ENCODE measurements at places on chromosomes 3 and 15.

DNA sequence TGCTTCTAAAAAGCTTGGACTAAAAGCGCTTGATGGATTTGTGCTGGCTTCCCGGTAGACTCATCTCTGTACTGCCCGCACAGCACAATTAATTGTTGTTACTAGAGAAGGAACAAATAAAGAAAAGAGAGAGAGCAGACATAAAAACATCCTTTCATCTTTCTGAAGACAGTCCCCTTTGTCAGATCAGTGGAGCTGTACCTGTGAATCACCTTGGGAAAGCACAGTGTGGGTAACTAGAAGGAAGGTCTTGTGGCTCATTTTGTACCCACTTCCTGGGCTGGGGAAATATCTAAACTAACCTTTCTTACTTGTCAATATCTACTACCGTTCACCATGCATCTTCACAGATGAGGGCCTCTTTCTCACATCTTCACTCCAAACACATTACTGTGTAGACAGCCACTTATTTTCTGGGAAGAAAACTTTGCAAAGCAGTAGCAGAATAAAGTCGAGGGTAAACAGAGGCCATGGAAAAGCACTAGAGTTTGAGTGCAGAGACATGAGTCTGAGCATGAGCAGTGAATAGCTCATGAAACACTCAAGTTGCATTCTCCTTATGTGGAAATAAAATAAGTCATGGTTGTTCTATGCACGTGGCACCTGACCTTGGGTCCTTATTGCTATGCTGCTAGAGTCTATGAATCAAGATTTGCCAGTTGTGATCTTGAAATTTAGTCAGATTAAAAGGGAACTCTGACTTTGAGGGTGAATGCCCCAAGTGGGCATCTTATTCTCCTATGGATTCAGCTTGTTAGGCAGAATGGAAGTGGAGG is 169.3 kb downstream of the LPP start:
- DNase-seq, result no peak

DNA sequence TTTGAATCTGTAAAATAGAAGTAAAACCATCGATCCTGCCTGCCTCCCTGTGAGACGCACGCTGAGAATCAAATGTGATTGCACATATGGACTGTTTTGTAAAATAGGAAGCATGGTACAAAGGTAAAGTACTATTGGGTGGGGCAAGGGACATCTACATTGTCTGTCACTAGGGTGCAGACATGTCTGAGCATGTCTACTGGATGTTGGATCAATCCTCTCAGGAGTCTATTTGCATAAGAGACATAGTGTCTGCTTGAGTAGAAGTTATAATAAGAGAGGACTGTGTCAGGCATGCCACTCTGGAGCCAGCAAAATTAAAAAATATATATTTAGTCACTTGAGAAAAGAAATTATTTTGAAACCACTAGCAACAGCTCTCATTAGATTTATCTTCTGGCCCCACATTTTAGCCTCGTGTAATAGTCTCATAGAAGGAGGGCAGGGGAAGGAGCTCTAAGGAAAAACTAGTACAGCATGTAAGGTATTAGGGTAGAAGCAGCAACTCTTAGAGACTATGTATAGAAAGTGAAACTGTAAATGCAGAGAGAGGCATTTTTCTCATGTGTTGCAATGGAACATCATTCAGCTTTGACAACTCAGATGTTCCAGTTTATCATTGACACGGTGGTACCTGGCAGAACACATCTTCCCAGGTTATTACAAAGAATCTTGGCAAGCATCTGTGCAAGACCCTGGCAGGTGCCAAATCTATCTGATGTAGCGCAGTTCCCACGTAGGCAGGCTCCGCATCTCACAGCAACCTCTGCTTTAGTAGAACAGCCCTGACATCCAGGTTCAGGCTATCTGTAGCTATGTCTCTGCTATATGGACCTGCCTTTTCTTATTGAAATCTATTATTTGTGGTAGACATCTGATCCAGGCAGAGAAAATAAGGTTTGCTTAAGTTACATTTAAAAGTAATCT is 85.2 kb upstream of the CHL1 start:
- no peak for DNase-seq

DNA sequence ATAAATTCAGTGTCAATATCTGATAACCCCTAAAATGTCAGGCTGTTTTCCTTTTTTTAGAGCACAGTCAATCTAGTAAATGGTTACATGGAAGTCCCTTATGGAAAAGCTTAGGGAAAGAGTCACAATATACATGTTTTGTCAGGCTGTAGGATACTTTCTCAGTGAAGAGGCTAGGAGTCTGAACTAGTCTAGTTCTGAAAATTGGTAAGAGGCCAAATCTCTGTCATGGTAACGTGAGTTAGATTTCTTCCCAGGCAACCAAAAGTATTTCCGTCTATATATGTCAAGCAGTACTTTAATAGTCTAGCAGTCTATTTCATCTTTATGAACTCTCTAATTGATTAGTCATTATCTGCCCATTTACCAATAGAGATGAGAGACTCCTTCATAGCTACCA is 215.9 kb upstream of the LRRC3B start:
- no peak for DNase-seq

- DNase-seq, result no peak
Observed at GRCh38 chr3:317012-317411, 120.4 kb downstream of the CHL1 start.

DNA sequence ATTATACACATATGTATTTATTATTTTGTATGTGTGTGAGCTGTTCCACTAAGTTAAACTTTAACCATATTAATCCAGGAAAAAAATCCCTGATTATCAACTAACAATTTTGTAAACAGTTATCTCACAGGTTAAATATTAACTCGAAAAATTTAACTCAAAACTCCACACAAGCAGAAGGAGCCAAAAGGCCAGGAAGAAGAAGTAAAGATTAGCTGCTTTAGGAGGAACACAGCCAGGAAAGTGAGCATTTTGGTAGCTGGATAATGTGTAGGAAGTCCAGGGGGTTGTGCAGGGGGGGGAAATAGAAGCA is 425.0 kb downstream of the TIGIT start:
- no peak for DNase-seq

DNA sequence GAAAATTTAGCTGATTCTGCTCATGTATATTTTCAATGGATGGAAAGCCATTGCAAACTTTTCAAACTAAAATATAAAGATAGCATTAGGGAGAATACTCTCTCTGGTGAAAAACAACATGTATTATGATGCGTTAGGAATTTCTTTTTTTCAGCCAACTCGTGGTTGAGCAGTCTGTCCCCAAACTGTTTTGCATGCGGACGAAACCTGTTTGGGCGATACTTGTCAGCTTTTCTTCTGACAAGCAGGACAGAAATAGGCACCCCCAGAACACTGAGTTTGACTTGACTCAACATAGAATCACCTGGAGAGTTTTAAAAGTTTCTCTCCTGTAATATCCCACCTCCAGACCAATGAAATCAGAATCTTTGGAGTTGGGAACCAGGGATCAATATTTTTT is 417.5 kb upstream of the TPRG1 start:
- DNase-seq, result no peak

DNA sequence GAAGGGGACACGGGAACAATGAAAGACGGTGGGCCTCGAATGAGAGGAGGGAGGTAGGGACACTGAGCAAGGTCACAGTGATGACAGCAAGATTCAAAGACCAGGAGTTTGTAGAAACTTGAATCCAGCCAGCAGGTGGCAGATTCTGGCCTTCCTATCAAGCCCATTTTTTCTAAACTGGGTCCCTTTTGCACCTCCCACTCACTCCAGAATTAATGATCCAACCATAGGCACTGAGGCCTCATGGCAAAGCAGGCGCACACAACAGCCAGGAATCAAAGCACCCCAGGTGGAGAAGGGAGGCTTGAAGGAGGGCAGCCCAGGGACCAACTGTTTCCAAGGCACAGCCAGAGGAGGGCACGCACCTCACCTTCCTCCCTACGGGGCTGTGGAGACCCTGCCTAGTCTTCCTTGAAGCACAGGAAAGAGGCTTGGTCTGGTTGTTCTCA is 90.2 kb downstream of the ANP32A start:
- no peak for DNase-seq

DNA sequence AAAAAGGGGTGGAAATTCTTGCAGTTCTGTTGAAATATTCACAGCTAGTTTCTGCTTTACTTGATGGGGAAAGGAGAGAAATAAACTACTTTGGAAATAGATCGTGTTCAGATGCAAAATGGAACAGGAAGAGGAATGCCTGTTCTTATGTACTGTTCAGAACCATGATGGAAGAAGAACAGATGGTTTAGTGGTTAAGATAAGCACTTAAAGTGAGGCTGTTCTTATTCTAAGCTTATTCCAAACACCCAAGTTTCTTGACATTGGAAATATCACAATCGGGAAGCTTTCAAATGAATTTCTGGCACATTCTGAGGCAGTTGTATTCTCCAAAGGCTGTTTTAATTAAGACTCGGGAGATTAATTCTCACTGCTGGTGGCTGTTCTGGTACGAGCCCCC is 228.5 kb downstream of the LSAMP start:
- DNase-seq, result no peak

DNA sequence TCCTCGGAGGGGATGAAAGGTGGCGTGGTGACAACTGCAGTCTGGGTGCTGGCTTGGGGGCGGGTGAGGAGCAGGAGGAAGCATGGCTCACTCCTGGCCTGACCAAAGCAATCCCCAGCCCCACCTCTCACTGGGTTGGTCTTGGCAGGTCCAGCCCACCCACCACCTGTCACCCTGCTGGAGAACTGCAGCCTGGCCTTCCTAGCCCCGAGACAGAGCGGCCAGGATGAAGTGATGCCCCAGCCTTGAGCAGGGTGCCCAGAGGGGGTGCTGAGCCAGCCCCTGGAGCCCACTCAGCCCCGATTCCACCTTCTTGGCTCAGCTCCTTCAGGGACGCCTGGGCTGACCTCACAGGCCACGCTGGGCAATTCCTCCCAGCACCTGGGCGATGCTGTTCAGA is 89.9 kb downstream of the IQSEC1 start:
- DNase-seq, result no peak

- no peak for DNase-seq
Observed at GRCh38 chr15:52023169-52023922, 4.3 kb downstream of the MAPK6 start.

DNA sequence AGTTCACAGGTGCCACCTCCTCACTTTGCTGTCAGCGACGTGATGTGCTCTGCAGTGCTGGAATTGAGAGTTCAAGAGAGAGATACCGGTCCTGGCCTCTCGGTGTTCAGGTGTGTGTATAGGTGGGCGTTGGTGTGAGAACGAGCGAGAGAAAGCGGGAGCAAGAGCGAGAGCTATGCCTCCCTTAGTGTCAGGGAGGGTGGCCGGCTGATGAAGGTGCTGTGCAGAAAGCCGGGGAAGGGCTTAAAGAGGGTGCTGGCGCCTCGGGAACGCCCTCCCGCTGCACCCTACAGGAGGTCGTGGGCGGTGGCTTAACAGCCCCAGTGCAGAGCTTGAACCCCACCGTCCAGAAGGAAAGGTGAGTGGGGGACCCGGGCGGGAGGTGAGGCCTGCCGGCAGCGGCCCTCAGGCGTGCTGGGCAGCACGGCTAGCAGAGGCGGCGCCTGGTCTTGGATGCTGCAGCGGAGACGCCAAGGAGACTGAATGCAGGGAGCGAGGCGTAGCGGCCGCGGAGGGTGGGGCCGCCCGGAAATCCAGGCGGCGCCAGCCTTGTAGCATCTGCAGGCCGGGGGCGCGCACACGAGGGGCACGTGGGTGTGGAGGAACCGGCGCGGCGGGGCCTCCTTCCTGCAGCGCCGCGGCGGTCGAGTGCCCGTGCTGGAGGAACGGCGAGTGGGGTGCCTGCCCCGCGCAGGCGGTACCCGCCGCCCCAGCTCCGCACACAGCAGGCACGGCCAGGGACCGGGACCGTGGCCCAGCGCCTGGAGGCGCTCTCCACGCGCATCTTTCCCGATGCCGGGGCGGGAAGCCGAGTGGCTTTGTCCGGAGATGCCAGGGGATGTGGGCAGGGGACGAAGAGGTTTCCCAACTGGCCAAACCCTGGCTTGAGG is 246.8 kb upstream of the TOPAZ1 start:
- no peak for DNase-seq

- no peak for DNase-seq
Observed at GRCh38 chr3:153209596-153209995, 47.6 kb downstream of the RAP2B start.

DNA sequence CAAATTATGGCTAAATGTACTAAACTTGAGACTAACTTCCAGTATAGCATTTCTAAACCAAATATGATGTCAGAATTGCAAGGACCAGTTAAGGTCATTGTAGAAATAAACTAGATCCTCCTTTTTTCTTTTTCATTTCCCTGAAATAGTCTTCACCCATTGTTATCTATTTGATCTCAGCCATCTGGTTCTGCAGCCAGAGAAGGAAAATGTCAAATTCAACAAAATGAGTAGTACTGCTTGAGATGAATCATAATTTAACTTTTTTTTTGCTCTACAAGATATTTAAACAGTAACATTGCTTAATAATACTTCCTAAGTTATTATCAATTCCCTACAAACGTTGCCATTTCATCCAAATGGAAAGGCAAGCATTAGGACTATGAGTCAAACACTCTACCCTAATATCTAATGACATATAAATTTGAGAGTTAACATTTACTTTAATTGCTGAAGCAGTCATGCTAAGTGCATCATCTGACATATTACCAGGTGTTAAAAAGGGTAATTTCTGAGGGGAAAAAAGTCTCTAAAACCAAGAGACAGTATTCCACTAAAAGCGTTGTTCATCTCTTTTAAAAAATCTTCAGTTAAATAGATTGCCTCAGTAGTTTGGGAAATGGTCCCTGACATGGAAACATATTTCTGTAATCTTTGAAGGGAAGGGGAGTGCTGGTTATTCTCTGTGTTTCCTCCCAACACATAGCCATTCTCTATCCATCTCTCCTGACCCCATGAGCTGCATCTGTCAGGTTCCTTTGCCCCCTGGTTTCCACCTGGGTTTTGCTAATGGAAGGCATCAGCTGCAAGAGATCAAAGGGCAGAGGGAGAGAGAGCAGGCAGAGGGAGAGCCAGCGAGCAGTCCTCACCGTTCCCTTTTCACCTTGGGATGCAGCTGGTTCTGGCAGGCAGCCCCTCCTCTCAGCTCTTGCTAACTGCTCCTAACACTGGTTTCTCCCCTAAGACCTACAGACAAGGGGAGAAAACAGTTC is 138.5 kb downstream of the ARPP21 start:
- no peak for DNase-seq

- peak; percentile 37 for DNase-seq
Observed at GRCh38 chr15:80970018-80970657, 19.5 kb downstream of the MESD start.

DNA sequence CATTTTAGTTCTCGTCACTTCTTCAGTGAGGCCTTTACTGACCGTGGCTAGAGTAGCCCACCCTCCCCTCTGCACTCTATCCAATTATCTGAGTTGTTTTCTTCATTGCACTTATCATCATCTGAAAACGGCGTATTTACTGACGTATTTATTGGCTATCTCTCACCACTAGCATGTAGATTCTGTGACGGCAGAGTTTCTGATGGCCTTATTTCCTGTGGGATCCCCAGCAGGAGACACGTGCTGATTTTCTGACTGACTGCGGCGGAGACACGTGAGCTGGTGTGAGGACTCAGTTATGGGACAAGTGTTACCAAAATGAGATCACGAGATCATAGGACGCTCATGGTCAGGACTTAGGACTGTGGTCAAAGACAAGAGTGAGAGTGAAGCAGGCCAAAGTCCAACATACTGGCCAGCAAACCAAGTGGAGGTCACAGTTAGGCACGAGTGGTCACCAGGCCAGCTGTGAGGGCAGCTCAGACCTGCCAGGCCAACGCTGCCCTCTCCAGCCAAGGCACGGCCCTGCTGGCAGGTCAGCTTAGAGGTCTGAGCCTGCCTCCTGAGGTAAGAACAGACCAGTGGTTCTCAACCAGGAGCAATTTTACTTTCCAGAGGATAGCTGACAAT is 50.6 kb upstream of the BNIP2 start:
- DNase-seq, result no peak

- no peak for DNase-seq
Observed at GRCh38 chr3:168161696-168162095, 66.0 kb upstream of the GOLIM4 start.

- DNase-seq, result no peak
Observed at GRCh38 chr3:23330568-23330967, 127.4 kb downstream of the UBE2E2 start.

Measured in NCI-H2081 treated with DMSO at 0.1 percent for 48 hours (cell line).